ENCODE measurements at places on chromosomes 5 and 9. TPM values are rescaled to one million over a fixed set of nuclear protein-coding genes. Genes with fewer than 3 reads are reported as not detected.

GRCh38 chr9:122991370-122991830, 42.1 kb upstream of the GPR21 start:
- peaks cover 2% of the 10 kb centered on the region for H3K36me3 ChIP-seq
- DNase-seq, result no peak
- no peaks in the 10 kb centered on the region for H3K4me1 ChIP-seq
- H3K27me3 ChIP-seq, result no peaks in the 10 kb centered on the region

DNA sequence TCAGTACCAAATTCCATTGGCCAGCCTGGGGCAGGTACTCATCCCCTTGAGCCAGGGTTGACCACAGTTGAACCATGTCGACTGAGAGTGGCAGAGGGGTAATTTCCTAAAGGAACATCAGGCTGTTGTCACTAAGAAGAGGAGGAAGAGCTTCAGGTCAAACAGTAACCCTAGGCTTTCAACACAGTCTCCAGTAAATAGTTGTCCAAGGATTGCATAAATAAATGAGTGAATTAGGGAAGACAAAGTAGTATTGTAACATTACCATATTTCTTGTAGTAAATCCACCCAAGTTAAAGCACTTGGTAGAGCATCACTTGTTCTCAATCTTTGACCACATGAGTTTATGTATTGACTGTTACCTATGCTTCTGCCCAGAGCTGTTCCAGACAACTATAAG, 7.4 kb downstream of the PSAT1 start:
- no peak for DNase-seq
- no peaks in the 10 kb centered on the region for H3K36me3 ChIP-seq
- H3K4me1 ChIP-seq, result no peaks in the 10 kb centered on the region
- no peak overlapping the region for H3K4me3 ChIP-seq
- no peaks in the 10 kb centered on the region for H3K27me3 ChIP-seq

- no peak overlapping the region for H3K4me3 ChIP-seq
- no peaks in the 10 kb centered on the region for H3K36me3 ChIP-seq
- no peak overlapping the region for H3K27ac ChIP-seq
- H3K27me3 ChIP-seq, result no peaks in the 10 kb centered on the region
- no peak for DNase-seq
- peaks cover 10% of the 10 kb centered on the region for H3K4me1 ChIP-seq
Observed at GRCh38 chr9:108153416-108153815, 663.8 kb upstream of the KLF4 start.

DNA sequence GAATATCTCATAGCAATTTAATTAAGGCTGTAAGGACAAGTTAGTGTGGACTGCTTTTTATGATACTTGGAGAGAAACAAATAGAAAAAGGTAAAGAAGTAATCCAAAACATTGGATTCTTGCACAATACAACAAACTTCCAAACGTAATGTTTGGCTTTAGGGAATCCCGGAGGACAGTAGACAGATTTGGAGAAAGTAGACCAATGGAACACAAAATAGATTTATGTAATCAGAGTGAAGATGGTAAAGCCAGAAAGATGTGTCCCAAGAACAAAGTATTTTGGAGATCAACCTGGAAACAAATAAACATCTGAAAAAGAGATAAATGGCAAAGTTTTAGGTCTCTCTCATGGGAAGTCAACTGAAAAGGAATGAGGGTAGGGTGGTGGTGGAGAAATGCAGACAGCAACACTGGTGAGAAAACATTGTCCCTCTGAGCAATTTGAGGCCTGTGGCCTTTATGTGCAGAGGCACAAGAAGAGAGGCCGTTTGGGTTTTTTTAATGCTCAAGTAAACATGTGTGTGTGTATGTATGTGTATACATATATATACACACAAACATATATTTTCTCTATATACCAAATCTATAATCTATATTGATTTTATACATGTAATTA, 620.6 kb downstream of the PDE4D start:
- peak overlapping the region; percentile 60 for H3K4me3 ChIP-seq
- H3K27me3 ChIP-seq, result no peaks in the 10 kb centered on the region
- peaks cover 70% of the 10 kb centered on the region for H3K4me1 ChIP-seq
- H3K27ac ChIP-seq, result peak overlapping the region; percentile 77
- no peak for DNase-seq

GRCh38 chr5:15555176-15555575, 55.2 kb downstream of the FBXL7 start:
- no peaks in the 10 kb centered on the region for H3K27me3 ChIP-seq
- H3K4me1 ChIP-seq, result no peaks in the 10 kb centered on the region
- no peak overlapping the region for H3K4me3 ChIP-seq
- no peaks in the 10 kb centered on the region for H3K36me3 ChIP-seq

The NOL6 gene
- 37.2 TPM for polyA plus RNA-seq

The PCDHA5 gene
- polyA plus RNA-seq, result not detected
